Colonic mucosa (tissue), 4 donors: ENCODE measurements at places on chromosomes 7 and 10. TPM values are rescaled to one million over a fixed set of nuclear protein-coding genes. Genes with fewer than 3 reads are reported as not detected.

DNA sequence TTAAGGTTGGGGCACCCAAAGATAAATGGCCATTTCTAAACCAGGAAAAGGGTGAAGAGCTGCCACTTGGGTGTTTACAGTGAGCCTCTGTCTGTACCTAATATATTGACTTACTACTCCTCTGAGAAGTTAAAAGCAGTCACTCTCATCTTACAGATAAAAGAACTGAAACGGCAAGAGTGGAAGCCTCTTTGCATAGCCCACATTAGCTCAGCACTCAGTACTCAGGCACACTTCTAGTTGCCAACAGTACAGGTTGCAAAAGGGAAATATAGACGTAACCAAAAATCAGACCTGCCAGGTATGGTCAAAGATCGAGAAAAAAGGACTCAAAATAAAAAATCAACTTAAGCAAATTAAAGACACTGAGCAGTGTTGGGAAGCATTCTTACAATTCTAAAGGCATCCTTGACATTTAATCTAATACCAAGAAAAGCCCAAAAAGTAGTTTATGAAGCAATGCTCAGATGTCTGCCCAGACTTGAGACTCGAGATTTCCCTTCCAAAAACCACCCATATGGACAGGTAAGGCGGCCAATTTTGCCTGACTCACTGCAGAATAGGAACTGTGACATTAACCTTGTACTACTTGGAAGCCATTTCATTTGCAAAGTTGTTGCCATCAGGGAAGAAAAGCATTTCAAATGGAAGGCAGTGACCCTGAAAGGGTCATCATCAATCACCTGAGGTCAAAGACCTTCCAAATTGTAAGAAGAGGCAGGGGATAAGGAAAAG, 139.3 kb downstream of the SLC25A13 start:
- no peaks in the 10 kb centered on the region for H3K4me1 ChIP-seq
- H3K36me3 ChIP-seq = peaks cover 6% of the 10 kb centered on the region
- H3K4me3 ChIP-seq = no peak overlapping the region
- H3K27ac ChIP-seq = no peak overlapping the region
- no peaks in the 10 kb centered on the region for H3K27me3 ChIP-seq
- no peak for DNase-seq

- DNase-seq = no peak
- H3K27ac ChIP-seq = no peak overlapping the region
- no peaks in the 10 kb centered on the region for H3K27me3 ChIP-seq
- no peaks in the 10 kb centered on the region for H3K36me3 ChIP-seq
- no peaks in the 10 kb centered on the region for H3K4me1 ChIP-seq
These were observed 663.4 kb downstream of the INHBA start for GRCh38 chr7:41039386-41039953.

GRCh38 chr7:116407165-116407564, 92.4 kb upstream of the CAV2 start:
- no peaks in the 10 kb centered on the region for H3K27me3 ChIP-seq
- DNase-seq = no peak
- H3K4me1 ChIP-seq = no peaks in the 10 kb centered on the region
- no peak overlapping the region for H3K27ac ChIP-seq
- no peak overlapping the region for H3K4me3 ChIP-seq

- H3K27ac ChIP-seq = no peak overlapping the region
- no peaks in the 10 kb centered on the region for H3K36me3 ChIP-seq
- H3K4me3 ChIP-seq = no peak overlapping the region
- DNase-seq = no peak
These were observed 490.8 kb downstream of the TNS3 start for GRCh38 chr7:47091141-47091540.

Gene WNT2
- total RNA-seq = not detected

GRCh38 chr10:8279598-8279997, 225.1 kb downstream of the GATA3 start:
- no peaks in the 10 kb centered on the region for H3K27me3 ChIP-seq
- DNase-seq = no peak
- no peak overlapping the region for H3K4me3 ChIP-seq
- H3K27ac ChIP-seq = no peak overlapping the region

DNA sequence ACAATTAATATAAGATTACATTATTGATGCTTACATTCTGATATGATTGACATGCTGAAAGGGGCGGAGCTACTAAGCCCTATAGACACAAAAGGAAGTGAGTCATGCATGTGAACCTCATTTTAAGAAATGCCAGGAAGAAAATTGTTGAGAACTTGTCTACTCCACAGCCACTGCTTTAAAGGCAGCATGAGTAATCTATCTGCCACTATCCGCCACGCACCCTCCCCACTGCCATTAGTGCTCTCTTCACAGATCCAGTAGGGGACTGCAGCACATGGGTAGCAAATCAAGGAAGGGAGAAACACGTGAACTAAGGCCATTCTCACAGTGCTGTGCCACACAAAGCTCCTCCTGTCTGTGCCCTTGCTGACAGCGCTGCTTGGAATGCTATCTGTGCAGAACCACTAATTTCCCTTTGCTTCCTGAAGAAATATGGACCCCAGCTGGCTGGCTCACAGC, 524.8 kb downstream of the GRM8 start:
- no peak for DNase-seq
- no peak overlapping the region for H3K4me3 ChIP-seq
- no peaks in the 10 kb centered on the region for H3K4me1 ChIP-seq
- H3K27me3 ChIP-seq = no peaks in the 10 kb centered on the region
- no peaks in the 10 kb centered on the region for H3K36me3 ChIP-seq

GRCh38 chr7:85074992-85075391, 111.9 kb downstream of the SEMA3D start:
- no peak overlapping the region for H3K27ac ChIP-seq
- H3K27me3 ChIP-seq = no peaks in the 10 kb centered on the region
- no peaks in the 10 kb centered on the region for H3K4me1 ChIP-seq
- DNase-seq = no peak
- no peak overlapping the region for H3K4me3 ChIP-seq
- H3K36me3 ChIP-seq = no peaks in the 10 kb centered on the region

DNA sequence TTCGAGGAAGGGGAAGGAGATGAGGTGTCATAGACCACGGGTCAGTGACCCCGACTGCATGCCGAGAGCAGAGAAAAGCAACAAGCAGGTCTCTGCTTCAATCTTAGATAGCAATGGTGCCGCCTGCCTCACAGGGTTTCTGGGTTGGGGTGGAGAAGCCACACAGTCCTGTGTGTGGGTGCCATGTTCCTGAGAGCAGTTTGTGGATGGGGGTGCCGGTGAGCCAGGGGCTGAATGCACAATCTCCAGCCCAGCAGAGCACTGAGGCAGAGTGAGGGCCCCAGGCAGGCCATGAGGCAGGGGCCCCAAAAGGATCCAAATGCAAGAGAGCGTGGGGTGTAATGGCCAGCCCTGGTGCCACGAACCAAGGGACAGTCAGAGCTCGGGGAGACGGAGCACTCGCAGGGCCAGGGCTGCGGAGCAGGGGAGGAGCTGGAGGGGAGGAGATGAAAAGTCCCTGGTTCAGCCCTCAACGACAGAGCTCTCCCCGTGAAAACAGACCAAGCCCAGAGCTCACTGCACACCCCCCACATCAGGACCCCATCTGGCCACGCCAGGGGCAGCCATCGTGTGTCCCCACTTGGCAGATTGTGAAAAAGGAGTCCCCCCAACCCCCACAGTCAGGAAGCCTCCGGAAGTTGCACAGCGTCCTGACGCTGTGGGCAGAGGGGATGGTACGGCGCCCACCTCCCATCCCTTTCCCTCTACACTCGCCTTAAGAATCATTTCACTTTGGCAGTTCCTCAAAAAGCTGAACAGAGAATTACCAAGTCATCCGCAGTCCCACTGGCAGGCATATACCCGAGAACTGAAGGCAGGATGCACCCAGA, 19.9 kb downstream of the WDR86 start:
- no peak overlapping the region for H3K4me3 ChIP-seq
- DNase-seq = no peak
- H3K36me3 ChIP-seq = no peaks in the 10 kb centered on the region
- H3K27ac ChIP-seq = no peak overlapping the region
- no peaks in the 10 kb centered on the region for H3K27me3 ChIP-seq
- no peaks in the 10 kb centered on the region for H3K4me1 ChIP-seq
